Globus pallidus (tissue), 1 donor: ENCODE measurements at places on chromosomes 4 and X.
A peak's percentile ranks its signal among the peaks of the same experiment; 100 is the strongest.

- DNase-seq = peak; percentile 79
Observed at GRCh38 chr4:15043226-15043625, 40.9 kb downstream of the CPEB2 start.

DNA sequence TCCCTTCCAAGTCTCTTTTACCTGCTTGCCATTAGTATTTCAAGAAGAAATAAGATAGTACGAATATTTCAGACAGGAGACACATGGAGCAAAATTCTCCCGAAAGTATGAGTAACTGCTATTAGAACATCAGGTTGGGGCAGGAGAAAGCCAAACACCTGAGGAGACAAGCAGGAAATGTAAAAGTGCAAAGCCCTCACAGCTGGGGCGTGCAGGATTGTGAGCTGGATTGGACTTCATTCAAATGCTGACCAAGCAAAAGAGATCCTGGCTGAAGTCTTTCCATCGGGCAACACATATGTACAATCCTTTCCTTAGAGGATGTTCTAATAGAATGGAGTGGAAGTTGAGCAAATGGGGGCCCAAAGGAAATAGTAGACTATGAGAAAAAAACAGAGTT, 76.8 kb downstream of the DTHD1 start:
- no peak for DNase-seq

DNA sequence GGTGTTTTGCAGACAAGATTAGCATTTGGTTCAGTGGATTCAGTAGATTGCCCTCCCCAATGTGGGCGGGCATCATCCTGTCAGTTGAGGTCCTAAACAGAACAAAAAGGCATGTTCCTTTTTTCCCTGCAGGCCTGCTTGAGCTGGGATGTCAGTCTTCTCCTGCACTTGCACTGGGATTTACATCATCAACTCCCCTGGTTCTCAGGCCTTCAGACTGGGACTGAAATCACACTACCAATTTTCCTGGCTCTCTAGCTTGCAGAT, 278.9 kb upstream of the FTHL17 start:
- DNase-seq = no peak

DNA sequence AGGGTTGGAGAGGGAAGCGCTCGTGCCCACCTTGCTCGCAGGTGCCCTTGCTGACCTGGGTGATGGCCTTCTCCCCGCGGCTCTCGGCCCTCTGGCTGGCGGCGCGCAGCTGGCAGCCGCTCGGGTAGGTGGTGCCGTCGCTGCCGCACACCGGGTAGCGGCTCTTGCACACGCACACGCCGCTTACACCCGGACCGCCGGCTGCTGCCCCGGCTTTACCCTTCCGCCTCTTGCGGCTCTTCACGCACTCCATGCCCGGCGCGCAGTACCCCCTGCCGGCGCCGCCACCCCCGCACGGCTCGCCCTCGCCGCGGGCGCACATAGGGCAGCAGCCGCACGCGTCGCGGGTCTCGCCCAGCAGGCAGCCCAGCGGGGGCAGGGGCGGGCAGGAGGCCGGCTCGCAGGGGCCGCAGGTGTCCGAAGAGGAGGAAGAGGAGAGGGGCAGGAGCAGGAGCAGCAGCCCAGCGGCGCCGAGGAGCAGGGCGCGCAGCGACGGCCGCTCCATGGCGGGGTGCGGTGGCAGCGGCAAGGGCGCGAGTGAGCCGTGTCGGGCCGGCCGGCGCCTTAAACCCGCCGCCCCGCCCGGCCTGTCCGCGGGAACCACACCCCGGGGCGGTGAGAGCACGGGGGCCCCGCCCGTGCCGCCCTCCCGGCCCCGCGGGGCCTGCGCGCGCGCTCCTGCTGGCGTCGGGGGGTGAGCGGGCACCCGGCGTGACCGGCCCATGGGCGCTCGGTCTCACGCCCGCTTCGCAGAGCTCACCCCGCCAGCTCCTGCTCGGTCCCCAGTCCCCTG, at the start of gene IGFBP7:
Gene IGFBP7, minus strand, starts transcription at position 539 of the 793 bp plus-strand sequence. Its CDS starts 34 bp downstream, at position 505.
- no peak for DNase-seq

GRCh38 chr4:78659264-78659663, 107.7 kb downstream of the ANXA3 start:
- no peak for DNase-seq

DNA sequence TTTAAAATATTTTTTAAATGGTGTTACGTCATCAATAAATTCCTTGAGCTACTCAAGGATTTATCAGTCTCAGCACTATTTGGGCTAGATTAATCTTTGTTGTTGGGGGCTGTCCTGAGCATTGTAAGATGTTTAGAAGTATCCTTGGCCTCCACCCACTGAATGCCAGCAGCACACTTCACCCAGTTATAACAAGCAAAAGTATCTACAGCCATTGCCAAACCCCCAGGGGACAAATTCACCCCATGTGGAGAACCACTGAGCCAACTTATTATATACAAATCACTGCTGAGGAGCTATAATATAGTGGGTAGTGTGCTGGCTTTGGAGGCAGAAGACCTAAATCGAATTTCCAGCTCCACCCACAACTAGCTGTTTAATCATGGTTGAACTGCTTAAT, 58.3 kb downstream of the ATP10D start:
- DNase-seq = no peak

- DNase-seq = no peak
Observed at GRCh38 chrX:21657318-21658151, 595 bp downstream of the KLHL34 start.

GRCh38 chr4:168480931-168481611, 779 bp upstream of the DDX60L start:
- DNase-seq = peak; percentile 60

GRCh38 chrX:24506082-24506481, 41.0 kb downstream of the PDK3 start:
- DNase-seq = no peak

DNA sequence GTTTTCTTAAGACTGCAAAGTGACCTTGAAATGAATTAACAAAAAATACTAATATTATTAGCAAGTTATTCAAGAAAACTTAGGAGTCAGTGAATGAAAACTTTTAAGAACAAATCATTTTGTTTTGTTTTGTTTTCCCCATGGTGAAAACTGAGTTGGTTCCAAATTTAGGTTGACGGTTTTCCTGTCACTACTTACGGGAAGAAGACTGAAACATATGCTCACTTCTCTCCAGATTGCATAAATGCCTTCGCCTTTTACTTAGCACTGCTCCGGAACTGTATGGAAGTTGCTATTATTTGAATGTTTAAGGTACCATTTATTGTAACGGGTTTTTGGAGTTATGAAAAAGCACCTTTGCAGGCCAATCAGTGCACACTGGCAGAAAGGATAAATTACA, 42.8 kb downstream of the DOCK11 start:
- DNase-seq = no peak
